T-cell (primary cell): ENCODE measurements at places on chromosomes 1 and 21.

- no peaks in the 10 kb centered on the region for H3K4me1 ChIP-seq
- H3K36me3 ChIP-seq = peaks cover 67% of the 10 kb centered on the region
- H3K27me3 ChIP-seq = no peaks in the 10 kb centered on the region
- DNase-seq = no peak
- H3K27ac ChIP-seq = no peak overlapping the region
These were observed 16.4 kb downstream of the ETS2 start for GRCh38 chr21:38821959-38822682.

DNA sequence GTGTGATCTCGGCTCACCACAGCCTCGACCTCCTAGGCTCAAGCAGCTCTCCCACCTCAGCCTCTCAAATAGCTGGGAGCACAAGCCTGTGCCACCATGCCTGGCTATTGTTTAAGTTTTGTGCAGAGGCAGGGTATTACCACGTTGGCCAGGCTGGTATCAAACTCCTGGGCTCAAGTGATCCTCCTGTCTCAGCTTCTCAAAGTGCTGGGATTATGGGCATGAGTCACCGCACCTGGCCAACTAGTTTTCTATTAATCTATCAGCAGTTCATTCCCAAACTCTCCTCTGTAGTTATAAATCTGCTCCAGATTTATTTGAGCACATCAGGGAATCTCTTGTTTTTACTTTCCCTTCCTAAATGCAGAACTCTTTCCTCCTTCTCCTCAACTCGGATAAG, 443.8 kb downstream of the PRDM2 start:
- H3K27ac ChIP-seq = no peak overlapping the region
- no peak for DNase-seq
- H3K36me3 ChIP-seq = no peaks in the 10 kb centered on the region
- H3K4me1 ChIP-seq = no peaks in the 10 kb centered on the region
- no peaks in the 10 kb centered on the region for H3K27me3 ChIP-seq

GRCh38 chr1:25688390-25689119, 72.0 kb downstream of the MAN1C1 start:
- DNase-seq = no peak
- H3K4me1 ChIP-seq = peaks cover 6% of the 10 kb centered on the region
- H3K27me3 ChIP-seq = no peaks in the 10 kb centered on the region
- H3K36me3 ChIP-seq = peaks cover 31% of the 10 kb centered on the region
- no peak overlapping the region for H3K27ac ChIP-seq
- H3K4me3 ChIP-seq = no peak overlapping the region

DNA sequence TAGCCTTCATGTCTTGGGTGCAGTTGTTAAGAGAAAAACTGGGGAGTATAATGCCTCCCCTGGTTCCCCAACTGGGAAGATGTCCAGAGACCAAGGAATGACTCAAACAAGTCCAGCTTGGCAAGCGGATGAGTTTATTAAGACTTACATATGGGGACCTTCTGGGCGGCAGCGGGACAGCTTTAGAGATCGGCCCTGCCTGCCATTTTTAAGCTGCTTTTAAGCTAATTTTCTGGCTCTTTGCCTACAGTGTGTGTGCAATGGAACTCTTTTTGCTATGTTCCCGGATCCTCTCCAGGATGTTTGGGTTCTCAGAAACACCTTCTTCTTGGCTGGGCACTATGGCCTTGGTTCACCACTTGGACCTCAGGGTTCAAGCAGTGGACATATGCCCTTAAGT, 99.5 kb downstream of the RYR2 start:
- no peak for DNase-seq
- no peaks in the 10 kb centered on the region for H3K27me3 ChIP-seq
- no peak overlapping the region for H3K4me3 ChIP-seq
- H3K4me1 ChIP-seq = no peaks in the 10 kb centered on the region
- H3K36me3 ChIP-seq = no peaks in the 10 kb centered on the region

- H3K4me1 ChIP-seq = peaks cover 3% of the 10 kb centered on the region
- H3K36me3 ChIP-seq = peaks cover 10% of the 10 kb centered on the region
- no peaks in the 10 kb centered on the region for H3K27me3 ChIP-seq
- H3K4me3 ChIP-seq = no peak overlapping the region
- no peak for DNase-seq
These were observed 6.3 kb upstream of the TMEM39B start for GRCh38 chr1:32066489-32066873.

DNA sequence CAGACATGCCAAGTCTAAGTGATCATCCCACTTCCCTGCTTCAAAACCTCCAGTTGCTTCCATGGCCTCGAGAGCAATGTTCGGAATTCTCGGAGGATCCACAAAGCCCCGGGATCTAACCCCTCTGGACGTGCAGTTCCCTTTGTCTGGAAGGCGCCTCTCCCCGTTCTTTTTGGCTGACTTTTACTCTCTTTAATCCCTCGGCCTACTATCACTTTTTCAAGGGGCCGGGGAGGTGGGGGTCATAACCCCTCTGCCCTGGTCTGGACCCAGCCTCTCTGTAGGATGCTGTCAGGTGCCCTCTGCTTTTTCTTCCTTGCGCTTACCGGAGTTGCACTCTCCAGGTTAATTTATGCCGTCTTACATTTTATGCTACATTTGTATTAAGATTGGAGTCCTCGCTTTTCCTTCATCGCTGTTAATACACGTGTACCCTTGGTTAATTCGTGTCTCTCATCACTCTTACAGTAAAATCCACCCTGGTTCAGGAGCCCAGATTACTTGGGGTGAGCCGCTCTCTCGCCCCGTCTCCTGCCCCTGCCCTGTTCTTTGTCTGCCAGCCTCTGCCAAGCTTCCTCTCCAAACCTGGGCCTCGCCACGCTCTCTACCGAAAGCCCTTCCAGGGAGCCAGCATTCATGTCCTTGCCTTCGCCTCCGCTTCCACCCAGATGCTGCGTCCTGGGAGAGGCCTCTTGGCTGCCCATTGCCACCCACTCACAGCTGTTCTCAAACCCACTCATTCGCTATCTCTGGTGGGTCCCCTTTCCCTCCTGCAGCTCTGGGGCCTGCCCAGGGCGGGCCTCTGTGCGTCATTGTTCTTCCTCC, 448.6 kb downstream of the CAMTA1 start:
- H3K4me1 ChIP-seq = no peaks in the 10 kb centered on the region
- no peaks in the 10 kb centered on the region for H3K36me3 ChIP-seq
- H3K27me3 ChIP-seq = peaks cover 25% of the 10 kb centered on the region
- no peak for DNase-seq

GRCh38 chr1:65179148-65179547, 31.1 kb downstream of the AK4 start:
- no peak overlapping the region for H3K4me3 ChIP-seq
- H3K4me1 ChIP-seq = no peaks in the 10 kb centered on the region
- H3K27me3 ChIP-seq = no peaks in the 10 kb centered on the region
- no peak overlapping the region for H3K27ac ChIP-seq

DNA sequence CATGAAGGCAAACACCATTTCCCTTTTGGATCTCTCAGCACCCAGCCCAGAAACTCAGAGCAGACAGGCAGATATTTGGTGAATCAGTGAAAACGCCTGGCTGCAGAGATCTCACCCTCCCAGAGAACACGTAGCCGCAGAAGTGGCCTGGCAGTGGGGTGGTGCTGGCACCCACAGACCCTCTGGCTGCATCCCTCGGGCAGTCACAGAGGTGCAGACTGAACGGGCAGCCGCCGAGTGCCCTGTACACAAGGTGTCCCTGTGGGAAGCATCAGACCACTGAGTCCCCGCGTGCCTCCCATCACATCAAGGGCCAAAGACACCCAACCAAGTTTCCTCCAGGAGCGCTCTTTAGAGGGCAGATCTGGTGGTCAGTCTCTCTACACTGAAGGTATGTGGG, 12.1 kb downstream of the FAM89A start:
- H3K4me3 ChIP-seq = no peak overlapping the region
- no peaks in the 10 kb centered on the region for H3K4me1 ChIP-seq
- no peaks in the 10 kb centered on the region for H3K27me3 ChIP-seq
- DNase-seq = no peak

DNA sequence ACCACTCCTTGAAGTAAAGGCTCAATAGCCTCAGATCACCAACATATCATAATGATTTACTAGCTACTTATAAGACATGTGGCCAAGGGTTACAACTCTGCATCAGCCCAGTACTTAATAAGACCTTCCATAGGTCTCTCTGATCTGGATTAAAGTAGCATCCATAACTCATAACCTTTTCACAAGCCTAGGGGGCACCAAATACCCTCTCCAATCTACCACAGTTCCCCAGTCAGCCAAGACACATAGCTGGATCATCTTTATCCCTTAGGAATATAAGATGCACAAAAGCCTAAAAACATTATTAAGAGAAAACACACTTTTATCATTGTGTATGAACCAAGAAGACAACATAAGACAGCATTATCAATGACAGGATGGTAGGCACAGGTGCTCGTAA, 22.1 kb downstream of the SSX2IP start:
- H3K4me3 ChIP-seq = no peak overlapping the region
- no peaks in the 10 kb centered on the region for H3K27me3 ChIP-seq
- H3K27ac ChIP-seq = no peak overlapping the region
- peaks cover 9% of the 10 kb centered on the region for H3K36me3 ChIP-seq

- no peaks in the 10 kb centered on the region for H3K36me3 ChIP-seq
- H3K27ac ChIP-seq = no peak overlapping the region
- no peaks in the 10 kb centered on the region for H3K27me3 ChIP-seq
These were observed 176.9 kb downstream of the NEK7 start for GRCh38 chr1:198333744-198334143.

DNA sequence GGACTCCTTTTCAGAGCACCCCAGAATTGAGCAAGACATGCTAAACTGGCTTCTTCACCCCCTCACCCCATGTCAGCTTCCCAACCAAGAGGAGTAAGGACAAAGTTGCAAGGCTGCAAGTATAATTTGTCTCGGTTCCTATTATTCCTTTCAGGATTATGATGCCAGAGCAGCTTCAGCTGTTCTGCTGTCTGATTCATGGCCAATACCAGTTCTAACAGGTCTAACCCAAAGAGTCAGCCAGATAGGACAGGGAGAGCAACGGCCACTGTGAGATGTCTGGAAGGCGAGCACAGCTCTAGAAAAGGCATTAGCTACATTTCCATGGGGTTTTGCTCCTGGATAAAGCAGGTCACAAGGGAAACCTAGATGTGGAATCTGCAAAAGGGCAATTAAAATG, 53.3 kb upstream of the HOOK1 start:
- no peaks in the 10 kb centered on the region for H3K36me3 ChIP-seq
- H3K4me1 ChIP-seq = peaks cover 6% of the 10 kb centered on the region
- H3K4me3 ChIP-seq = no peak overlapping the region

DNA sequence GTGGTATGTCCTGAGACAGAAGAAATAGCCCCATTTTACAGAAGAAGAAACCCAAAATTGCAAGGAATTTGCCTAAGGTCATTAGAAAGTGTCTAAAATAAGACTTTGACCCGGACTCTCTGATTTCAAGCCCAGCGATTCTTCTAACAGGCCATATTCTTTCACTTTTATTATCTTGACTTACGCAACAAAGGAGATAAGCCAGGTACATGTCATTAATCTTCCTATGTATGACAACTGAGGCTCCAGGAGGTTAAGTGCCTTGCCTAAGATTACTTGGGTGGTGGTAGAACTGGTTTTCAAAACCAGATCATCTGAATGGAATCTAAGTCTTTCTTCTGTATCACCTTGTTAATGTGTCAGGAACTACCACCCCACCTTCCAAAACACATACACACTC, 124.3 kb downstream of the PBX1 start:
- no peaks in the 10 kb centered on the region for H3K27me3 ChIP-seq
- H3K36me3 ChIP-seq = no peaks in the 10 kb centered on the region
- no peak overlapping the region for H3K27ac ChIP-seq
- DNase-seq = no peak
- no peaks in the 10 kb centered on the region for H3K4me1 ChIP-seq
